ENCODE measurements at places on chromosomes 2 and 18.

GRCh38 chr2:110873056-110873502 is 140.7 kb downstream of the ACOXL start:
- no peak for DNase-seq

DNA sequence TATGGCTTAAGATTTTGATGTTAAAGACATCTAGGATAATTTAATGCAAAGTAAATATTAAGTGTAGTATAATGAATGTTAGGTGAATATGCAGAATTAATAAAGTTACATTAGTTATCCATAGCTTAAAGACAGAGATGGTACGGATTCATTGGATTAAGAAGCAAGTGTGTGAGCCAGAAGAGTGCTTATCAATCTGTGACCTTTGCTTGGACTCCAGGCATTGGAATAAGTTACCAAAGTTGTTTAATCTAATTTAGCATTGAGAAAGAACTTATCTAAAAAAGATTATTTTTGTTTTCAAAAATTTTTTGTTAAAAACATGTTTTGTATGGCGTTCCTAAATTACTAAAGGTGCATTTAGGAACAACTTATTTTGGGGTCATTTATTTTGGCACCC is 23.8 kb downstream of the NCOA1 start:
- no peak for DNase-seq

- DNase-seq = no peak
Observed at GRCh38 chr2:51633073-51633472, 601.1 kb upstream of the NRXN1 start.

DNA sequence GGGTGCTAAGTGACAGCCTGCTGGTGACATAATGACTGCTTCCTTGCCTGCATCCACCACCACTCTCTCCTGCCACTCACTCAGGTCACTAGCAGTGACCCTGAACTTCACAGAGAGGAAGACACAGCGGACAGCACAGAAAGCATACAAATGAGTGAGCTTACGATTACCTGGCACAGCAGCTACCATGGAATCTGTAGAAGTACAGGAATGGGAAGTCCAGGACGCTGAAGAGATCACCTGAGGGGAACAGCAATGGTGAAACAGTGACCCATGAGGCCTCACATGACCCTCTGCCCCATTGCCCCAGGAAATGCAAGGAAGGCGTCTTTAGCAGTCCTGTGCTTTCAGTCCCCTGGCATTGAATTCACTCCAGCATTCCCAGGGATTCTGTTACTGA is 96.7 kb upstream of the RIOK3 start:
- DNase-seq = no peak

GRCh38 chr2:191043438-191043837 is 29.5 kb upstream of the STAT1 start:
- no peak for DNase-seq

DNA sequence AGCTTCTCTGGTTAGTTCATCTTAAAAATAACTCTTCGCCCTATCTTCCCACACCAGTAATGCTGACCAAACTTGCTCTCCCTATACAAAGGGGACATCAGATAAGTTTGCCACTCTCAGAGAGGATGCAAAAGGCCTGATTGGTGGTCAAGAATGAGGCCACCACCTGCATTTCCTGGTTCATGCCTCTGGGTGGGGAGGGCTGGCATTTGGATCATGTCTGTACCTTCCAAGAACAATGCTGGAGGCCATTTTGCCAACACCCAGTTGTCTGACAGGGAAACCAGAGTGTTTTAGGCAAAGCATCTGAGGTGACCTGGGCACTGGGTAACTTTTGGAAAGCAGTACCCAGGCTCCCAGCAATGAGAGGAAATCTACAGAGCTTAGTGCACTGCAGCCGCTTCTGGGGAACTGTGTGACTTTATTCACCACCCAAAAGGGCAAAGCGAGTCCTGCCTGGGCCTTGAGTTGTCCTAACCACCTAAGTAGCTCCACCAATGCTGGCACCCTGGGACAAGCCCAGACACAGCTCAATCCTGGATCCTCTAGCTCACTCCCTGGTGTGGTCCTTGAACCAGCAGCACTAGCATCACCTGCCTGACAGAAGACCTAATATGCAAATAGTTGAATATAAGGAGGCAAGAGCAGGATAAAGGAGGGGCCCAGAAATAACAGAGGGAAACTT is 35.1 kb downstream of the CAPN13 start:
- DNase-seq = no peak

GRCh38 chr2:98140210-98140609 is 53.2 kb downstream of the VWA3B start:
- no peak for DNase-seq

DNA sequence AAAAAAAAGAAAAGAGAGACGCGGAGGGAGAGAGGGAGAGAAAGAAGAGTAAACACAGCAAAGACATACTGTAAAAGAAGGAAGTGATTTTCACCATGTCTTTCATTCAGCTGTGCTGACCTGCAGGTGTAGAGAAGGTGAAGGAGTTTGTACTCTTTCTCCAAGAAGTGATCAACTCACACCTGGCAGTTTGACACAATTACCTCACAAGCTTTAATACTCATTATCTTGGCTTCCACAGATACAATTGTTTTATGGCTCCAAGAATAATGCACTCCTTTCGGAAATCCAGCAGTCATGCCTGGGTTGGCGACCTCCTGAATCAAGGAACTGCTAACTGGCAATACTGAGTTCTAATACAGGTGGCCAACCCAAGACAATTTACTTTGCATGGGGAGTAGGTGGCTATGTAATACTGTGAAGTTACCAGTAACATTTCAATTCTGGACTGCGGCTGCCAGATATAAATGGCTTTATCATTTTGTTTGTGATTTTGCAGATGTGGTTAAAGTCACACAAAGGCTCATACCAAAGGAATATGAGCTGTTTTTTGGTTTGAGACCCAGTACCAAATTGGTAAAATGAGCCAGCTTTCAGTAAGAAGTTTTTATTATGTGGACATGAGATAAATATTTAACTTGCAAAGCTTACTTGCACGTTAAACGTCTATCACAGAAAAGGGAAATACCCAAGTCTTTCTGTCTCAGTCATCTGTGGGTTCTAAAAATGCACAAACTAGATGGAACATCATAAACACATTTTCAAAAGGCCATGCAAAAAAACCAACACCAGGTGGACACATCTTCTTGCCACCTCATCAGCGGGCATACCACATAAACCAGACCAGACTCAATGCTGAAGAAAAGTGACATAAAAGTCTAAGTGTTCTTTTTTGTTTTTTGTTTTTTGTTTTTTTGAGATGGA is 69.3 kb downstream of the NCKAP5 start:
- no peak for DNase-seq

DNA sequence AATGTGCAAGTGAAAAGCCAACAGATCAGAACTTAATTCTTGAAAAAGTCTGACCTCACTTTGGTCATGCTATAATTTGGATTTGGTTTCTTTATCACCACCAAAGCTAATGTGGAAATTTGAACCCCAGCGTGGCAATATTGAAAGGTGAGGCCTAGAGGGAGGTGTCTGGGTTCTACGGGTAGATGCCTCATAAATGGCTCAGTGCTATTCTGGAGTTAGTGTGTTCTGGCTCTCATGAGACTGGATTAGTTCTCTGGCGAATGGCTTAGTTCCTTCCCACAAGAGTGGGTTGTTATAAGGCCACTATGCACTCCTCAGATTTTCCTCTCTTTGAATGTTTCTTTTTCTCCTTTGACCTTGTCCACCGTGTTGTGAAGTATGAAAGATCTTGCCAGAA is 22.3 kb downstream of the ORC4 start:
- DNase-seq = no peak

All from stimulated activated CD8-positive, alpha-beta memory T cell treated with anti-CD3 and anti-CD28 coated beads, Interleukin-2, amount 100 ng/mL, for 1 hour (primary cell).